ENCODE measurements at places on chromosomes 2 and 18. TPM values are rescaled to one million over a fixed set of nuclear protein-coding genes. Genes with fewer than 3 reads are reported as not detected.

TRIB2 gene
- 10.6 TPM for total RNA-seq

DPP10 gene
- 1.9 TPM for total RNA-seq

E2F6 gene
- total RNA-seq: 6.6 TPM

FBXO48 gene
- 0.83 TPM for total RNA-seq

UBXN4 gene
- total RNA-seq: 60.2 TPM

IL1RL1 gene
- total RNA-seq: 6.3 TPM

CHMP3 gene
- total RNA-seq: 139 TPM

COLEC11 gene
- total RNA-seq: 0.70 TPM

AMER3 gene
- 1.1 TPM for total RNA-seq

CCL20 gene
- total RNA-seq: not detected

GAREM1 gene
- 29.9 TPM for total RNA-seq

HOXD8 gene
- 4.6 TPM for total RNA-seq

PROM2 gene
- total RNA-seq: 24.7 TPM

CCDC74B gene
- total RNA-seq: 2.1 TPM

ASXL3 gene
- total RNA-seq: 1.5 TPM

NOL4 gene
- not detected for total RNA-seq

CYP20A1 gene
- total RNA-seq: 32.2 TPM

ZNF521 gene
- total RNA-seq: 7.9 TPM

CERKL gene
- not detected for total RNA-seq

PFN4 gene
- not detected for total RNA-seq

RAB6C gene
- not detected for total RNA-seq

ANKRD53 gene
- total RNA-seq: 3.5 TPM

ASXL2 gene
- 21.3 TPM for total RNA-seq

PKDCC gene
- total RNA-seq: 140 TPM

DSC3 gene
- 0.83 TPM for total RNA-seq

PSMA8 gene
- total RNA-seq: not detected

CAD gene
- 42.9 TPM for total RNA-seq

MSTN gene
- total RNA-seq: not detected

CLEC4F gene
- 32.2 TPM for total RNA-seq

RGPD4 gene
- total RNA-seq: not detected

ATP6V1B1 gene
- total RNA-seq: 5.8 TPM
